ENCODE measurements at places on chromosomes 11 and 22. TPM values are rescaled to one million over a fixed set of nuclear protein-coding genes. Genes with fewer than 3 reads are reported as not detected.
A peak's percentile ranks its signal among the peaks of the same experiment; 100 is the strongest.

Gene VPREB1
- not detected for total RNA-seq

Gene MAPK1
- 148 TPM for total RNA-seq

Gene C11orf91
- not detected for total RNA-seq

DNA sequence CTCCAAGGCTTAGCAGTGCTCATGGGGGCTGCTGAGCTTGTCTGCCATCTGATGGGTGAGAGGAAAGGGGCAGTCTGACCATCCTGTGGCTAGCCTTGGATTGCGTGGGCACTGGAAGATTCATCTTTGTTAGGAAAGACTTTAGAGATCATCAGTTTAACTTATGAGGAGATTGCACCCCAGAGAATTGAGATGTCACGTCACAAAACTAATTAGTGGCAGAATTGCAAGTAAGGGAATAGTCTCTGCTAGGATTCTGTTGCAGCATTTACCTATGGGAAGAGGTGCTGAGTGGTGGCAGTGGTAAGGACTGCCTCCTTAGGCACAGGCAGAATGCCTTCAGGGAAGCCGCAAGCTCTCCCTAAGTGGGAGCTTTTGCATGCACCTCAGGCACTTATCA is 42.8 kb upstream of the HSPA8 start:
- H3K36me3 ChIP-seq: no peaks in the 10 kb centered on the region
- peaks cover 5% of the 10 kb centered on the region for H3K4me1 ChIP-seq
- DNase-seq: no peak
- H3K4me3 ChIP-seq: no peak overlapping the region

DNA sequence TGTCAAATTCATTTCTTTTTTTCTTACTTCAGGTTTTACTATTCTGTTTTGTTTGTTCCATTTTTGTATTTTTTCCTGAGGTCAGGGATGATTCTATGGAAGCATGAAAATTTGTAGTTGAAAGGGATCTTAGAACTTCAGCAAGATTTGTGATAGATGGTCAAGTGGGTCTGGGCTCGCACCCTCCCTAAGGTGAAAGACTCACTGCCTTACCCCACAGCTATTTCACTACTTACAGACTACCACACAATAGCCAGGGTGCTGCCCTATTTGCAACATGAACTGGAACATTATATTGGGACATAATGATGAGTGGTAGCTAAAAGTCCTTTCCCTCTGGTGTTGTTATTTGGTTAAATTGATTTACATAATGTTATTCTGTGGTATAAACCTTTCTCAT is 62.6 kb downstream of the MAML2 start:
- H3K4me1 ChIP-seq: no peaks in the 10 kb centered on the region
- no peak overlapping the region for H3K27ac ChIP-seq
- H3K4me3 ChIP-seq: no peak overlapping the region
- no peaks in the 10 kb centered on the region for H3K36me3 ChIP-seq

- no peaks in the 10 kb centered on the region for H3K27me3 ChIP-seq
- no peaks in the 10 kb centered on the region for H3K36me3 ChIP-seq
- no peak for DNase-seq
- no peak overlapping the region for H3K4me3 ChIP-seq
Measured at GRCh38 chr11:107250017-107250416, 207.6 kb downstream of the CWF19L2 start.

GRCh38 chr11:69647761-69648497 is 7.0 kb downstream of the CCND1 start:
- H3K36me3 ChIP-seq: no peaks in the 10 kb centered on the region
- DNase-seq: no peak
- H3K27ac ChIP-seq: no peak overlapping the region
- no peak overlapping the region for H3K4me3 ChIP-seq
- H3K27me3 ChIP-seq: peaks cover 2% of the 10 kb centered on the region

DNA sequence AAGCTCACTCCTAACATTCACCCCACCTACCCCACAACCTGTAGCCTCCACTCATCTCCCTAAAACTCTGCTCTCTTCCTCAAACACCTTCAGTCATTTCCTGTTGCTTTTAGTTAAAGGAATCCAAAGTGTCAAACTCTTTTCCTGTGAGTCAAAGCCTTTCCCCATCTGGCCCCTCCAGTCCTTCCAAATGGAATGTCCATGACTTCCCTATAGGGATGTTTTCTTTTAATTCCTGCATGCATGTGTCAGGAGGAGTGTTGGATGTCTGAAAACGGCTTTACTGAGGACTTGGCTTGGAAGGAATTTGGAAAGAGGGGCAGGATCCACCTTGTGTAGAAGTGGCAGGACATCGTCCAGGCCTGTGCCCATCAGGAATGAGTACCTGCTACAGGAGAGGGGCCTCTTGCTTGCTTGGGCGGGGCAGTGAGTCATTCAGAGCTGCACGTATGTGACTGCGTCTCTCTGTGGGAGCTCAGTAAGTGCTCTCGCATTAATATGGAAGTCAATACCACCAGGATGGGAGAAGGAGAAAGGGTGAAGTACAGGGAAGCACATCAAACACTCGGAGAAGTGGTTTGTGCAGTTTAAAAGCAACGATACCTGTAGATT is 491.9 kb downstream of the OPCML start:
- no peak overlapping the region for H3K27ac ChIP-seq
- H3K36me3 ChIP-seq: no peaks in the 10 kb centered on the region
- no peaks in the 10 kb centered on the region for H3K27me3 ChIP-seq
- no peak for DNase-seq
- H3K4me1 ChIP-seq: peaks cover 33% of the 10 kb centered on the region

GRCh38 chr11:77883775-77884174 is 62.8 kb downstream of the AAMDC start:
- no peak overlapping the region for H3K4me3 ChIP-seq
- H3K27me3 ChIP-seq: no peaks in the 10 kb centered on the region
- no peak for DNase-seq
- H3K27ac ChIP-seq: no peak overlapping the region
- no peaks in the 10 kb centered on the region for H3K36me3 ChIP-seq
- no peaks in the 10 kb centered on the region for H3K4me1 ChIP-seq

GRCh38 chr11:35735903-35736302 is 73.3 kb downstream of the TRIM44 start:
- no peak for DNase-seq
- H3K36me3 ChIP-seq: peaks cover 18% of the 10 kb centered on the region
- no peak overlapping the region for H3K4me3 ChIP-seq
- H3K27me3 ChIP-seq: no peaks in the 10 kb centered on the region
- peak overlapping the region; percentile 72 for H3K27ac ChIP-seq
- peaks cover 17% of the 10 kb centered on the region for H3K4me1 ChIP-seq

- H3K4me3 ChIP-seq: no peak overlapping the region
- no peaks in the 10 kb centered on the region for H3K4me1 ChIP-seq
- H3K36me3 ChIP-seq: no peaks in the 10 kb centered on the region
- no peaks in the 10 kb centered on the region for H3K27me3 ChIP-seq
- H3K27ac ChIP-seq: no peak overlapping the region
Measured at GRCh38 chr11:40125054-40125453, 1334.4 kb downstream of the LRRC4C start.

- H3K4me3 ChIP-seq: no peak overlapping the region
- H3K27me3 ChIP-seq: no peaks in the 10 kb centered on the region
- peaks cover 1% of the 10 kb centered on the region for H3K4me1 ChIP-seq
- peaks cover 6% of the 10 kb centered on the region for H3K36me3 ChIP-seq
- H3K27ac ChIP-seq: peak overlapping the region; percentile 41
Measured at GRCh38 chr11:6576471-6577373, 26.7 kb downstream of the RRP8 start.

GRCh38 chr11:2809854-2810253 is 75.7 kb downstream of the CDKN1C start:
- H3K36me3 ChIP-seq: peaks cover 22% of the 10 kb centered on the region
- no peak overlapping the region for H3K4me3 ChIP-seq
- DNase-seq: no peak
- peaks cover 12% of the 10 kb centered on the region for H3K27me3 ChIP-seq
- peaks cover 12% of the 10 kb centered on the region for H3K4me1 ChIP-seq

DNA sequence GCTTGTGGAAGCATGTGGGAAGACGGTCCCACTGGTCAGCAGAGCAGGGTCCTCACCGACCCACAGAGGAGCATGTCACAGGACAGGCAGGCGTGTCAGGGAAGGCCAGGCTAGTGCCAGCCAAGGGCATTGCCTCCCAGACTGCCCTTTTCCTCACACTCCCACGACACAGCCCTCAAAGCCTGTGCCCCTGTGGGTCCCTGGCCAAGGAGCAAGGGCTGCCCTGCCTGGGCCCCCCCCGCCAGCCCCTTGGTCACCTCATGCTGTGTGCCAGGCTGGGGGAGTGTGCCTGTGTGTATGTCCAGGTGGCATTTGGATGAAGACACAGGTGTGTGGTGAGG is 74.7 kb downstream of the MED15 start:
- H3K4me1 ChIP-seq: peaks cover 20% of the 10 kb centered on the region
- H3K27me3 ChIP-seq: peaks cover 3% of the 10 kb centered on the region
- H3K4me3 ChIP-seq: no peak overlapping the region
- no peak overlapping the region for H3K27ac ChIP-seq

- H3K4me3 ChIP-seq: no peak overlapping the region
- peaks cover 29% of the 10 kb centered on the region for H3K4me1 ChIP-seq
- DNase-seq: no peak
- H3K36me3 ChIP-seq: no peaks in the 10 kb centered on the region
Measured at GRCh38 chr22:21832291-21833290, 34.9 kb downstream of the MAPK1 start.

- no peaks in the 10 kb centered on the region for H3K36me3 ChIP-seq
- DNase-seq: no peak
- no peak overlapping the region for H3K27ac ChIP-seq
- H3K27me3 ChIP-seq: no peaks in the 10 kb centered on the region
- H3K4me3 ChIP-seq: no peak overlapping the region
Measured at GRCh38 chr11:7016011-7016410, 4.1 kb downstream of the ZNF214 start.

DNA sequence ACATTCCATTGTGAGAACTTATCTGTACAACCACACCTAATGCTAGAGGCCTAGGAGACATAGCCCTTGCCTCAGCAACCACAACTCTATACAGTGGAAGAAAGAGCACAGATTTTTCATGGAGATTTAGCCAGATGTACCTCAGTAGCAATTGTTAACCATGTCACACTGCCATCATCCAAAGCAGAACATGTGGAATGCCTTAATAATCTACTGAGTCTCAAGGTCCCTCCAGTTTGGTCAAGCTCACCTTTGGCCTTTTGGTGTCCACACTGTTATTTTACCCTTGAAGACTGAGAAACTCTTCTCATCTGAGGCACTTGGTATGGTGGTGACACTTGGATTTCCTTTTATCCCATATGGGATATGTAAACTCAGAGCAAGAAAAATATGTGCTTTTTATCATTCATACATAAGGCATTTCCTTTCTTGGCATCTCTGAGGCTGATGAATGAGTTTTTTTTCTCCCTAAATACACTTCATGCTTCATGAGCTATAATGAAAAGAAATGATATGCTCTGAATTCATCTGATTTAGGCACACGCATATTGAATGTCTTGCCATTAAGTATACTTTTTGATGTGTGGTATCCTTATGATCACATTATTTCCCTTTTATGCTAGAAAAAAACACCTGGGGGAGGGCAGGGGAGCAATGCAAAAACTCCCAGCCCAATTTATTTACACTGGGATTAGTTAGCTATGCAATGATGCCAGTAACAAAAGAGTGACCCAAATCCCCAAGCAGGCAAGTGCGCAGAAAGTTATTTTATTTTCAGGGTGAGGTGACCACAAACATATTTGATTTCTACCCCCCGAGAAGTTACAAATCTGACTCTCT is 63.3 kb upstream of the ME3 start:
- H3K4me1 ChIP-seq: no peaks in the 10 kb centered on the region
- H3K27ac ChIP-seq: no peak overlapping the region
- peaks cover 5% of the 10 kb centered on the region for H3K36me3 ChIP-seq
- no peak overlapping the region for H3K4me3 ChIP-seq
- no peaks in the 10 kb centered on the region for H3K27me3 ChIP-seq
- no peak for DNase-seq

DNA sequence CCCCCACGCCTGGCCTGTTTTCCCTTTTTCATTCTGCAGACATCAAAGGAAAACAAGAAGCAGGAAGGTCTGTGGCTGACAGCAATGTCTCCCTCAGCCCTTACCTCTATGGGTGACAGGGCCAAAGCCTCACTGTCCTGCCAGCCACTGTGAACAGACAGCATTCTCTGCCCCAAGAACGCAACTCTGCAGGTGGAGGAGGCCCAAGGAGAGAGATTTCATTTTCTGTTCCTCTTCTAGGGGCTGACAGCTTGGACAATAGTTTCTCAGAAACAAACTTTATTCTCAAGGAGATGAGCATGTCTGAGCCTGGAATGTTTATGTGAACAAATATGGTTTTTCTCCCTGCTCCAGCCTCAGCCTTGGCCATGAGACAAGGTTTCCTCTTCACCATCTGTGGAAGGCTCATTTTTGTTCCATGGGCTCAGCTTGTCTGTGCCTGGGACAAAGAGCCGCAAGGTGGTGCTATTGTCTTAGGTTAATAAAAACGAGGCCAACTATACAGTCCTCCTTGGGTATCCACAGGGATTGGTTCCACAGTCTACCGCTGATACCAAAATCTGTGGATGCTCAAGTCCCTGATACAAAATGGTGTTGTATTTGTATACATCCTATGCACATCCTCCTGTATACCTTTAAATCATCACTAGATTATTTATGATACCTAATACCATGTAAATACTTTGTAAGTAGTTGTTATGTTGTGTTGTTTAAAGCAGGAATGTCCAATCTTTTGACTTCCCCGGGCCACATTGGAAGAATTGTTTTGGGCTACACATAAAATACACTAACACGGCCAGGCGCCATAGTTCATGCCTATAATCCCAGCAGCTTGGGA is 5.8 kb downstream of the PIWIL3 start:
- peaks cover 5% of the 10 kb centered on the region for H3K27me3 ChIP-seq
- peak; percentile 74 for DNase-seq
- H3K27ac ChIP-seq: no peak overlapping the region
- no peaks in the 10 kb centered on the region for H3K36me3 ChIP-seq
- H3K4me1 ChIP-seq: no peaks in the 10 kb centered on the region

- H3K4me3 ChIP-seq: no peak overlapping the region
- H3K27ac ChIP-seq: no peak overlapping the region
- DNase-seq: no peak
- no peaks in the 10 kb centered on the region for H3K36me3 ChIP-seq
Measured at GRCh38 chr11:67054836-67055523, 1.7 kb upstream of the RHOD start.

GRCh38 chr11:45165806-45166603 is 19.6 kb downstream of the PRDM11 start:
- peaks cover 4% of the 10 kb centered on the region for H3K27me3 ChIP-seq
- peaks cover 8% of the 10 kb centered on the region for H3K4me1 ChIP-seq
- H3K36me3 ChIP-seq: no peaks in the 10 kb centered on the region

DNA sequence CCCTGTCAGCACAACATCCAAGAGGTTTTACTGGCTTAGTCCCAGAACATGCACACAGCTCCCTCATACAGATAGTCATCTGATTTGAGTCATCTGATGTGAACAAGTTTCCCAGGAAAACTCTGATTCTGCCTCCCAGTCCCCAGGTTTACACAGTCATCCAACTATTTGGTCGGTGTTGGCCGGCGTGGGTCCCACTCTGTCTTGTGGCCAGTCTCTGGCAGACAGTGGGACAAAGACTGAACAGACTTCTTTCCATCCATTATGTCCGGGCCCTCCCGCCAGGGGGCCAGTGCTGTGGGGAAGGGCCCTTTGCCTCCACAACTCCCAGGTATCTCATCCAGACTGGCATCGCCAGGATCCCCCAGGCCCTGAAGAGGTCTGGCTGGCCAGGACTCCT is 60.0 kb downstream of the BTG4 start:
- DNase-seq: no peak
- H3K27ac ChIP-seq: no peak overlapping the region
- H3K36me3 ChIP-seq: no peaks in the 10 kb centered on the region
- no peak overlapping the region for H3K4me3 ChIP-seq

- peak; percentile 65 for DNase-seq
- peak overlapping the region; percentile 91 for H3K4me3 ChIP-seq
- peaks cover 25% of the 10 kb centered on the region for H3K4me1 ChIP-seq
- no peaks in the 10 kb centered on the region for H3K36me3 ChIP-seq
- H3K27me3 ChIP-seq: peaks cover 13% of the 10 kb centered on the region
Measured at GRCh38 chr22:17199003-17199731, 20.1 kb downstream of the ADA2 start.

- DNase-seq: no peak
- peaks cover 3% of the 10 kb centered on the region for H3K4me1 ChIP-seq
- no peak overlapping the region for H3K27ac ChIP-seq
Measured at GRCh38 chr22:46085828-46086576, 64.3 kb upstream of the PPARA start.

Measured in glutamatergic neuron (in vitro differentiated cells).